ENCODE measurements at places on chromosomes 12 and 14.

GRCh38 chr12:132131229-132131628 is 12.9 kb downstream of the DDX51 start:
- DNase-seq, result no peak

- no peak for DNase-seq
Observed at GRCh38 chr14:76268047-76268431, 107.9 kb upstream of the ESRRB start.

DNA sequence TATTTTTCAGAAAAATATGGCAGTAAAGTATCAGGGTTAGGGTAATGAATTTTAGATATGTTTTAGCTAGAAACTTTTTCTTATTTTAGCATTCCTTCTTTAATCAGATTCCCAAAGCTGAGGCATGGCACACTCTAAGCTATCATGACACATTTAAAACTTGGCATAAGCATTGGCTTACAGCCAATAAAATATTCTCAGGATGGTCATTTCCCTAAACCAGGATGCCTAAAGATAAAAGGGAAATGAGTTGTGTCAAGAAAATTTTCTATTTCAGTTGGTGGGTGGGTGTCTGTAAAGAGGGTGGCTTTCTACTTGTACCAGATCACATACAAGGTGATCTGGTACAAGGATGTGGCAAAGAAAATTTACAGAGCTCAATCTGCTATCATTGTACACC is 47.8 kb downstream of the PEBP1 start:
- no peak for DNase-seq

- DNase-seq, result no peak
Observed at GRCh38 chr12:118189741-118190191, 53.8 kb downstream of the PEBP1 start.

DNA sequence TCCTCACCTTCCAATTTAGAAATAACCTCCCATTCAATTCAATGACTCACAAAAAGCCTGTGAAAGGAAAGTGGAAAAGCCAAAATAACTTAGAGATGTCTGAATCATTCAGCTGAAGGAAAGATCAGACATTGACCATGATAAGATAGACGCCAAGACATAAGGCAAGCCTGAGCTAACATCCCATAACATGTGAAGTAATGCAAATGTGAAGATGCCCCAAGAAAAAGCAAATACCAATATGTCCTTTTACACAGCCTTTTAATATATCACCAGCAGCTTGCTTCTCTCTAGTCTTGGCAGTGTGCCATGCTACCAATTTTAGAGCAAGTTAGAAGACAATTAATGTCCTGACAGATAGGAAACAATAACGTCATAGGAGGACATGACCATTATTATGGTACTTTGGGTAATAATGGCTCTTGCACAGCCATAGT is 2.4 kb upstream of the NUMB start:
- no peak for DNase-seq

All from CD4-positive, alpha-beta T cell treated with Interleukin-4 for 4 hours (primary cell).